ENCODE measurements at places on chromosomes 2 and 18. TPM values are rescaled to one million over a fixed set of nuclear protein-coding genes. Genes with fewer than 3 reads are reported as not detected.

Gene LOXHD1
- total RNA-seq, result 0.26 TPM

Gene SLC38A11
- not detected for total RNA-seq

Gene IL18R1
- under 0.01 TPM for total RNA-seq

Gene CXCR1
- total RNA-seq, result not detected

Gene ITPRIPL1
- total RNA-seq, result 3.3 TPM

Gene PDE11A
- 0.09 TPM for total RNA-seq

Gene HNRNPLL
- total RNA-seq, result 46.1 TPM

Gene PLEK
- total RNA-seq, result 0.22 TPM

Gene HOXD11
- total RNA-seq, result 0.11 TPM

Gene MRPL19
- total RNA-seq, result 31.4 TPM

Gene SOX11
- not detected for total RNA-seq

Gene COL5A2
- 18.8 TPM for total RNA-seq

Gene HTR2B
- total RNA-seq, result 1.5 TPM

Gene TFCP2L1
- not detected for total RNA-seq

Gene ABCG8
- not detected for total RNA-seq

Gene ANTXR1
- total RNA-seq, result 0.52 TPM

Gene TIA1
- 154 TPM for total RNA-seq

Gene CFAP65
- total RNA-seq, result not detected

Gene SPP2
- not detected for total RNA-seq

Gene UNC80
- 0.26 TPM for total RNA-seq

Gene CCDC85A
- 0.69 TPM for total RNA-seq

Gene PLGLB1
- total RNA-seq, result 1.7 TPM

Gene ALPI
- total RNA-seq, result not detected

Gene AQP12B
- not detected for total RNA-seq

Gene DPP4
- total RNA-seq, result 212 TPM

Gene SULT1C2
- under 0.01 TPM for total RNA-seq

Gene LAMA1
- 0.22 TPM for total RNA-seq

Gene RAB6C
- not detected for total RNA-seq

Gene IL36A
- total RNA-seq, result not detected

Gene C1QL2
- total RNA-seq, result not detected

Gene VAPA
- total RNA-seq, result 203 TPM
